ENCODE measurements at places on chromosomes 4 and X.

GRCh38 chrX:9728261-9728660 lies 37.4 kb downstream of the GPR143 start:
- no peak for DNase-seq

DNA sequence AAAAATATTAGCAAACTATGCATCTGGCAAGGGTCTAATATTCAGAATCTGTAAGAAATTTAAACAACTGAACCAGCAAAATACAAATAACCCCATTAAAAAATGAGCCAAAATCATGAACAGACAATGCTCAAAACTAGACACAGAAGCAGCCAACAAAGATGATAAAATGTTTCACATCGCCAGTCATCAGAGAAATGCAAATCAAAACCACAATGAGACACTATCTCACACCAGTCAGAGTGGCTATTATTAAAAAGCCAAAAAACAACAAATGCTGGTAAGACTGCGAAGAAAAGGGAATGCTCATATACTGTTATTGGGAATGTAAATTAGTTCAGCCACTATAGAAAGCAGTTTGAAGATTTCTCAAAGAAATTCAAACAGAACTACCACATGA lies 201.3 kb upstream of the CPEB2 start:
- no peak for DNase-seq

DNA sequence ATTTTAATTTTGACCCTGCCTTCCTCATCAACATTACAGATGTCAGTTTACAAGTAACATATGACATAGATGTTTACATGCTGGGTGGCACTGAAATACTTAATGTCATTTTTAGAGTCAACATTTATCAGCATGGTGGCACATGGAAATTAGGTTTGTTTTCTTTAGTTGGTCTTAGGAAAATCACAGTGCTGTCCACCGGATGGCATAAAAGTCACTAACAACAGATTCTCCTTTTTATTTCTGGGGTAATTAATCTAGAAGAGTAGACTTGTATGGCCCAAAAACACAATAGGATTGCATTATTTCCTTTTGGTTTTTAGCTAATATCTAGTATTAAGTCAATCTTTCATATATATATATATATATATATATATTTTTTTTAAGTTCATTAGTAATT lies 88.6 kb upstream of the HHIP start:
- DNase-seq: no peak

DNA sequence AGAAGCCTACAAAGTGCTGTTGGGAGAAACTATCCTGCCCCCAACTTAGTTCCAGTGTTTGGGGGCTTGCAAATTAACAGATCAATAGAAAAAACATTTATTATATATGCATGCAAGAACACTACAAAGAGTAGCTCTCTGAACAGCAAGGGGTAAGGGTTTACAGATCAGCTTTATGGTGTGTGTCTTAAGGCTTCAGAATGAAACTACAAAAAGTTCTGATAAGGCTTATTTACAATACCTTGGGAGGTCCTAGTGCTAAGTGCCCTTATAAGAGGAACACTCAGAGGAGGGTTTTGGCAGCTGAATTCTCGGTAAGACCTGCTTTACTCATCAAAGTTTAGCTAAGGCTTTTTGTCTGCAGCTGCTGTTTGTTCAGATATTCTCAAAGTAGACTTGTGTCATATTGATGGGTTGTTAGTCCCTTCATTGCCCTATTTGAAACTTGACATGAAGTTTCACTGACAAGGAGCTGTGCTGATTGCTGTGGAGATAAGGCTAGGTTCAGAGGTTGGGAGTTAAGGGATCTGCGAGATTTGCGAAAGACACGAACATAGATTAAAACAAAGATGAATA lies 7.7 kb downstream of the ERVMER34-1 start:
- DNase-seq: no peak

GRCh38 chrX:103453655-103454054 lies 65.6 kb downstream of the RAB40A start:
- no peak for DNase-seq
